ENCODE measurements at places on chromosomes 11 and 22. TPM values are rescaled to one million over a fixed set of nuclear protein-coding genes. Genes with fewer than 3 reads are reported as not detected.

Gene HBG2
- total RNA-seq = not detected

Gene MS4A4A
- not detected for total RNA-seq

GRCh38 chr11:3969613-3970012 is 114.1 kb downstream of the STIM1 start:
- H3K36me3 ChIP-seq = peaks cover 8% of the 10 kb centered on the region
- no peaks in the 10 kb centered on the region for H3K27me3 ChIP-seq
- no peak overlapping the region for H3K4me3 ChIP-seq
- peak; percentile 28 for DNase-seq
- no peak overlapping the region for H3K27ac ChIP-seq
- H3K4me1 ChIP-seq = peaks cover 37% of the 10 kb centered on the region

DNA sequence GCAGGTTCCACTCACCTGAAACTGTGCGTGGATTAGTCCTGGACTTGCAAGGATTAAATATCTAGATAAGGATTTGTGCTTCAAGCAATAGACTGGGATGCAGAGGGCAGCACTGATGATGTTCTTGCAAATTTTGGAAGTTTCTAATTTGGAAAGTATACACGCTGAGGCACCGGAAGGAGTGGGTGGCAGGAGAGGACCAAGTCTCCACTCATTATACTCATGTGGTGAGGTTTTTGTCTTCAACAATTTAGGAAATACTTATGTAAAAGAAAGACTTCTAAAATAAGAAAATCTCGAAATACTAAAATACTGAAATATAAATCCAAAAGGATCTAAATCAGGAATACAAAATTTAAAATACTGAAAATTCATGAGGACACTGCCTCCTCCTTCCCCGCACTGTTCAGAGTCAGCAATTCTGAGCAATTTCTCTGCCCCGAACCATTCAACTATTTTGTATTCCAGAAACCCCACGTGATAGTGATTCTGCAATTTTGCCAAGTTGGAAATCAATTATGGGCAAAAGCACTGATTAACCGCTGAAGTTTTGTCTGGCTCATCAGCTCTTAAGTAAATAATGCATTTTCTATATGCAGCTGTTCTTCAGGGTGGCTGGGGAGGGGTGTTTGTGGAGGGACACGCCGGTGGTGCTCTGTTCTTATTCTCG is 47.0 kb upstream of the CLMP start:
- no peaks in the 10 kb centered on the region for H3K36me3 ChIP-seq
- no peaks in the 10 kb centered on the region for H3K27me3 ChIP-seq
- no peak for DNase-seq
- H3K4me1 ChIP-seq = peaks cover 2% of the 10 kb centered on the region

- H3K36me3 ChIP-seq = no peaks in the 10 kb centered on the region
- peaks cover 34% of the 10 kb centered on the region for H3K4me1 ChIP-seq
- no peak overlapping the region for H3K27ac ChIP-seq
- no peaks in the 10 kb centered on the region for H3K27me3 ChIP-seq
- H3K4me3 ChIP-seq = no peak overlapping the region
Observed at GRCh38 chr22:29886596-29886995, 3.6 kb downstream of the MTMR3 start.

DNA sequence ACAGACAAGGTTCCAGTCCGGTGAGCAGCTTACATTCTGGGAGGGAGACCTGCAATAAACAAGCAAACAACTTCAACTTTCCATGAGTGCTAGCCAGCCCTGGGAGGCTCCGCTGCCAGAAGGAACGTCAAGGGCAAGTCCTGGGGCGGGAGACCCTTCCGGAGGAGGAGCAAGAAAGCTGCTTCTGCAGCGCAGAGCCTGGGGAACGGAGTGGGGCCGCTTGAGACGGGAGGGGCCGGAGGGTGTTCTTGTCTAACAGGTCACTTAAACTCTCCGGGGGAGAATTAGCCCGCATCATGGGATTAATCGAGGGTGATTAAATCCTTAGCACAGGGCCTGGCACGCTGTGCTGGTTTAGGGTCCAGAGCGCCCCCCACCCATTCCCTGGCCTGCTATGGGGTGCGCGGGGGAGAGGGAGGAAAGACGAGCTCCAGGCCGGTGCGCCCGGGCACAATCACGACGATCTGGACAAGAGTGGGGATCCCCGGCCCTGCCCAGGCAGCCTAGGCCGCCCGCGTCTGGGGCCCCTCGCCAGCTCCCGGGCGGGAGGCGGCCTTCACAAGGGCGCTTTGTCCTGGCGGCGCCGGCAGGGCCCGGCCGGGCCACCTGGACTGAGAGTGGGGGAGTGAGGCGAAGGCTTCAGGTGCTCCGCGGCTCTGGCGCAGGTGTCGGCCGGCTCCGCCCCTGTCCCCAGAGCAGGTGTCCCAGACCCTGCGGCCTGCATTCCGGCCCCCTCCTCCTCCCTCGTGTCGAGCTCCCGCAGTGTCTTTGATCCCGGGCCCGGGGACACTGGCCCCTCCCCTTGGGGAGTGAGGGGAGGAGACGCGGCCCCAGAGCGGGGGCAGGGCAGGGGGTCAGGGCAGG is 663 bp upstream of the LARGE2 start:
- peak; percentile 47 for DNase-seq
- H3K36me3 ChIP-seq = no peaks in the 10 kb centered on the region
- peaks cover 20% of the 10 kb centered on the region for H3K4me1 ChIP-seq
- no peaks in the 10 kb centered on the region for H3K27me3 ChIP-seq
- H3K27ac ChIP-seq = no peak overlapping the region

DNA sequence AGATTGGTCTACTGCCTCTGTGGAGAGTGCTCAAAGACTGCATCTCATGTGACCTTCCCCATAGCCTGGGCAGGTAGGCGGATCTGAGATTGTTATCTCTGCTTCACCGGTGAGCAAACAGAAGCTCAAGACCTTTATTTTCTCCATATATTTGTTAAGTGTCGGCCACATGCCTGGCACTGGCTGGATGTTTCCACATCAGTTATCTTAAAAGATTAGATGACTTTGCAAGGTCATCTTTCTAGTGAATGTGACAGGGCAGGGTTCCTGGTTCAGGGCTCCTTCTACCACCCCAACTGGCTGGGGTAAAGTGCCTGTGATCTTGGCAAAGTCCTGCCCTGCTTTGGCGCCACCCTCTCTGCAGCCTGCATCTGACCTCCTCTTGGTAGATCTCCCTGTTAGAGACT is 125.0 kb downstream of the CCDC81 start:
- DNase-seq = no peak
- peaks cover 3% of the 10 kb centered on the region for H3K27me3 ChIP-seq
- no peak overlapping the region for H3K4me3 ChIP-seq
- peaks cover 8% of the 10 kb centered on the region for H3K4me1 ChIP-seq
